Inflammatory macrophage (primary cell): ENCODE measurements at places on chromosomes 7 and 10.

GRCh38 chr10:131513901-131514300, 202.4 kb upstream of the TCERG1L start:
- DNase-seq = no peak

GRCh38 chr10:131215776-131216175, 95.7 kb downstream of the TCERG1L start:
- no peak for DNase-seq

- peak; percentile 35 for DNase-seq
These were observed 110.3 kb downstream of the GAD2 start for GRCh38 chr10:26326851-26327250.

GRCh38 chr7:25698451-25699113, 453.4 kb upstream of the NFE2L3 start:
- no peak for DNase-seq

DNA sequence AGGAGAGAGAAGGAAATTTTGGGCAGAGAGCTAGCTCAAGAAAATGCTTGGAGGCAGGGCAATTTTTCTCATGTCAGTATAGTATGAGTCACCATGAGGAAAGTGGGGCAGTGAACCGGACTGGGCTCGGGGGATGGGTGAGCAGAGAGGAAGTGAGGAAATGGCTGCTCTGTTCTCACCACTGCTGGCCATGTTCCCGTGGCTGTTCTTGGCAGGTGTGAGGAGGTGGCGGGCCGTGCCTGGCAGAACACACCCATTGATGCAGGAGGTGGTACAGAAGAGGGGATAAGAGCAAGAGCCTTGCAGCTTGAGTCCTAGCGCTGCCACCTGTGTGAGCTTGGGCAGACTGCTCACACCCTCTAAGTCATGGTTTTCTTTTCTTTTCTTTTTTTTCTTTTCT, 304.4 kb upstream of the LYZL1 start:
- peak; percentile 75 for DNase-seq

- DNase-seq = no peak
These were observed 507.8 kb downstream of the SORCS3 start for GRCh38 chr10:105148921-105149320.

DNA sequence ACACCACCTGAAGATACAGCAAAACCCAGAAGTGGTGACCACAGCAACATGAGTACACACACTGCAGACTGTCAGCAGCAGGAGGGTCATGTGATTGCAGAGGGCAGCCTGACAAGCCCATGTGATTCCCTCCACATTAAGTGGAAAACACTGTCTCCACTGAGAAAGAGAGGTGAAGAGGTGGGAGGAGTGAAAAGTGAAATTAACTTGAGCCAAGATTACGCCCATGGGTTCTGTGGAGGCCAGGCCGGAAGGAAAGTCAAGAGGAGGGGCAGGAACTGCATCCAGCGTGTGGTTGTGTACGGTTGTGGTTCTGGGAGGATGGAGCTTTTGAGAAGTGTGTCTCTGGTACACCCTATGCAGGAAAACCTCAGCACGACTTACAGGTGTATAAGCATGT, 138.5 kb downstream of the PLXNA4 start:
- DNase-seq = peak; percentile 64

- DNase-seq = no peak
These were observed 2.2 kb upstream of the MYL10 start for GRCh38 chr7:101631224-101631714.

GRCh38 chr7:3336042-3336665, 35.1 kb downstream of the SDK1 start:
- no peak for DNase-seq
